NCI-H1092 treated with DMSO at 0.1 percent for 48 hours (cell line): ENCODE measurements at places on chromosomes 11 and 22.
A peak's percentile ranks its signal among the peaks of the same experiment; 100 is the strongest.

DNA sequence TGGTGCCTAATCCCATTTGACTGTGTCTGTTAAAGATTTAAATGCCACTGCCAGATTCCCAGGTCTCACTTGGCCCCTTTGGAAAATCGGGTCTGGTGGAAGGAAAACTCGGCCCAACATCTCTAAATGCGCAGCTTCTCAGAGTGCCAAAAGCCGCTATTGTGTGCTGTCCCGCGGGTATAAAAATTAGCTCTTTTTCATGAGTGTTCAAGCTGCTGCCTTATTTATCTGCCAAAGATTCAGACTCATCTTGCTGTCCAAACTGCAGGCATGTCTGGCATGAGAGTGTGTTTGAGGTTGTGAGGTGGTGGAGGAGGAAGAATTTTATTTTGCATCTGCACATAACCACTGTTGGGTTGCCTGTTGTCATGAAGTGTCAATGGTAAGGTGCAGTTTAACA is 91.4 kb downstream of the NELL1 start:
- DNase-seq, result no peak

DNA sequence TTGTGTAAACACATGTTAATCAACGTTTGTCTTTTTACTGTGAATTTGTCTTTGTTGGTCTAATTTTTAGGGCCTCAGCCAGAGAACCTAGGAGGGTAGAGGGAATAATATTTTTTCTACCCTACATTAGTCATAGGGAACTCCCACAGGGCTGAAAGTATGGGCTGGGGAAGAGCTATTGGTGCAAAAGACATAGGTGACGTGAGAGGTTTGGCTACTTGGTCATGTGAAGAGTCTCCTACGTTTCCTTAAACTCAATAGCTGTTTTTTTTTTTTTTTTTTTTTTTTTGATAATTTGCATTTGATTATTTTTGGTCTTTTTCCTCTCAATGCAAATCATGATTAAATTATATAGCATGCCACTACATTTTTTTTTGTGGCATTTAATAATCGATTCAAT is 15.9 kb upstream of the MMP7 start:
- no peak for DNase-seq

- DNase-seq, result peak; percentile 60
Observed at GRCh38 chr22:38272373-38273134, at the start of gene TMEM184B. Gene TMEM184B, minus strand, starts transcription at chr22:38273010. Its CDS starts 25,049 bp downstream, at chr22:38247961.

DNA sequence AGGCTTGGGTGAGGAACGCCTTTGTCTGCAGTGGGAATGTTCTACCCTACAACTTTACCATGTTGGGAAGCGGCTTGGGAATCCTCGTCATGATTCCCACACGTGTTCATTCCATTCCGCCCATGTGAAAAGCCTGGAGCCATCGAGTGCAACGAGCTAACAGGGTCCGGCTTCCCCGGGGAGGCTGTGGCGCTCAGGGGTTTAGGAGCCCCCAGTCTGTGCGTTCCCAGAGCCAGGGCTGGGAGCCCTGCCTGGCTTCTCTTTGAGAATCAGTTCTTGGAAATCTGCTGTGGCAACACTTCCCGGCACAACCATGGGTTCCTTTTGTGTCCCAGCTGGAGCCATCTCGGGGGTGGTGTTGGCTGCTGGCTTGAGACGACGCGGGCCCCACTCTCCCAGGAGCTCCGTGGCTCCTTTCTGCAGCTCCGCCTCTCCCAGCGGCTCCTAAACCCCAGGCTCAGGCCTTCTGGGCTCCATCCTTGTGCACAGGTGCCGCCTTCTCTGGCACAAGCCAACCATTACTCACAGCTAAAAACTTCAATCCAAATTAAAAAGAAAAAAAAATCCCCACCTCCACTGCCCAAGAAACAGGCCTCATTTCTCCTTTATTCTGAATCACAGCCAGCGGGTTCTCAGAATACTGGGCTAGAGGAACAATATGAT is 18.7 kb upstream of the PPFIA1 start:
- no peak for DNase-seq

GRCh38 chr11:95375886-95376285 is 144.9 kb upstream of the SESN3 start:
- no peak for DNase-seq

- DNase-seq, result no peak
Observed at GRCh38 chr11:20912065-20912821, 242.9 kb downstream of the NELL1 start.

- DNase-seq, result no peak
Observed at GRCh38 chr22:28250036-28250695, 331.1 kb upstream of the PITPNB start.

- DNase-seq, result no peak
Observed at GRCh38 chr11:484616-485015, 22.4 kb downstream of the RNH1 start.

DNA sequence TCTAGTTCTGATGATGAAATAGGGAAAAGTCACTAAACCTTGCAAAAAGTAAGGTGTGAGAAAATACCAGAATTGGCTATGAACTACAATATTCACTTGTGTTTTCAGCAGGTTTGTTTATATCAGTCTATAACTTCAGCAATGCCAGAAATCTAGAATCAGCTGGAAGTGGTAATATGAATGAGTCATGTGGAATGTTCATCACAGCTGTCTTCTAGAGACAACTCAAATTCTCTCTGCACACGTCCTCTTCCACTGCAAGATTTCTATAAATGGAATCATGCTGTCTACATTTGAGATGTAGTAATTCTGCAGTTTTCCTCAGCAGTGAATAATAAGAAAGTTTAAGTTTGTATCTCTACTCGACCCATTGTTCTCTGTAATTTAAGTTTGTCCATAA is 89.9 kb downstream of the OR4A15 start:
- no peak for DNase-seq

GRCh38 chr22:25941365-25941960 is 199.5 kb downstream of the MYO18B start:
- no peak for DNase-seq

DNA sequence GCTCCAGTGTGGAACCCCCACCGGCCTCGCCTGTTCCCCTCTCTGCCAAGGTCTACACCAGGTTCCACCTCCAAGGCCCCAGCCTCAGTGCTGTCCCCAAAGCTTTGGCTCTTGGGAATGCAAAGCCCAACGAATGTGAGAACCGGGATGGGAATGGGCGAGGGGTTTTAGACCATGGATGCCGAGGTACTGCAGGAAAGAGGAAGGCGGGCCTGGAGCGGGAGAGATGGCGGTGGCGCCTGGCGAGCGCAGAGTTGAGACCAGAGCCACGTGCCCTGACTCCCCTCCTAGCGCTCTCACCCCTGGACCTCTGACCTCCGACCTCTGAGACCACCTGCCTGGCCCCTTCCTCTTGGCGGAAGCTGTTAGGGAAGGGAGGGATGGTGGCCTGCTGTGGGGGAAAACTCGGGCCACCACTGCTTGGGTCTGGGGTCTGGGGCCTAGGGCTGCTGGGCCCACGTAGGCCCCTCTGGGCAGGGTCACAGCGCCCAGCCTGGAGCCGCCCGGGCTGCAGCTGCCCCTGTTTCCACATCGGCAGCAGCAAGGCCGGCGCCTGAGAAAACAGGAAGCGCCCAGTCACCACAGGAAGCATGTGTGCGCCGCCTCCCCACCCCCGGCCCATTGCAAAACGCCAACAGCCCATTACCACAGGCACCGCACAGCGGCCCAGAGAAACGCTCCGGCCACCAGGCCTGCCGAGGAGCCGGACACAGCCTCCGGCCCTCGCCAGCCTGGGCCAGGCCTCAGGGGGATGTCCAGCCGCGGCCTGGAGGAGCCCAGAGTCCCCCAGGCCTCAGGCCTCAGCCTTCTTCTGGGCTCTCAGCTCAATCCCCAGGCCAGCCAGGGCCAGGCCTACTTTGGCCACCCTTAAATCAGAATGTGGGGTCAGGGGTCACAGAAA is 13.8 kb upstream of the SLC39A13 start:
- DNase-seq, result no peak

DNA sequence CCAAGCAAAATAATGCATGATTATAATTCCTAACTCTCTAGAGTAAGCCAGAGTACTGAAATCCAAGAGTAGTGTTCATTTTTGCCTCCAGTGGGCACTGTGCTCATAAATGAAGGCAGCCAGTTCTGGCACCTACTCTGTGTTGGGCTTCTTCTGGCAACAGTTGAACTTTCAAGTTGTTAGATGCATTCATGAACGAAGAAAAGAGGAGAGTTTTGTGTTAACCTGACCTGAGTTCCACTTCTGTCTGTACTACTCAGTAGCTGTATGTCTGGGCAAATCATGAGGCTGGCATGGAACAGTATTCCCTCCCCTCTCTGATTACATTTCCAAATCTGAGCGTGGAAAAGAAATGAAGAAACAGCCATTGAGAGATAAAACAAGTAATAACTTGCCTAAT is 20.3 kb upstream of the TENM4 start:
- DNase-seq, result peak; percentile 8

- DNase-seq, result no peak
Observed at GRCh38 chr22:45504373-45505341, 2.0 kb downstream of the FBLN1 start.

DNA sequence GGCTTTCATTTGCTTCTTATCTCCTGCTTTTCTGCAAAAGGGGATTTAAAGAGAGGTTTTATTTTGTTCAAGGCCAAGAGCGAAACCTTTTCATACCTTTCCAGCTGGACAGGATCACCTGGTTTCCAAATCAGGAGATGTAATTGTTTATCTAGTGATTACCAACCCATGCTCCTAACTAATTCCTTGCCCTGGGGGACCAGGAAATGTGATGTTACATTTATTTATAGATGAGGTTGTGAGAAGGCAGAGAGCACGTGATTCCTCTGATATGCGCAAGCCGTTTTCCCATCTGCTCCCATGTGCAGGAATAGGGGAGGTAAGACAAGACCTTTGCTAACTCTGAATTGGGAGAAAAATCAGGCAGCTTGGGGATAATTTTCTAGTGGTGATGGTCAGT is 507.2 kb upstream of the LARGE1 start:
- no peak for DNase-seq

DNA sequence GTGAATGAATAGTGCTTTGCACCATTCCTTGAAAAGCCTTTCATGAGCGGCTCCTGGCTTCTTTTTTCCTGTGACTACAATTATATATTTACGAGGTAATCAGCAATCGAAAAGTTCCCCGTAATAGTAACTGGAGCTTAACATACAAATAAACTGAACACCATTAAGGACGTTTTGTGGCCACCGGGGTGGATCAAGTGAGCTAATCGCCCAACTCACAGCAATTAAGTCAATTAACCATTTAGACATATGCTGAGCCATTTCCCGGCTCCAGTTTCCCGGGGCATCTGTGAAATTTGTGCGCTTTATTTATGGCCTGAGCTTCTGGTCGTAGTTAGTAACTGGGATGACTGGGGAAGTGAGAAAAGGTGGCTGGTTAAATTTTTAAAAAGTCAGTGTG is 465.2 kb downstream of the MIAT start:
- no peak for DNase-seq

DNA sequence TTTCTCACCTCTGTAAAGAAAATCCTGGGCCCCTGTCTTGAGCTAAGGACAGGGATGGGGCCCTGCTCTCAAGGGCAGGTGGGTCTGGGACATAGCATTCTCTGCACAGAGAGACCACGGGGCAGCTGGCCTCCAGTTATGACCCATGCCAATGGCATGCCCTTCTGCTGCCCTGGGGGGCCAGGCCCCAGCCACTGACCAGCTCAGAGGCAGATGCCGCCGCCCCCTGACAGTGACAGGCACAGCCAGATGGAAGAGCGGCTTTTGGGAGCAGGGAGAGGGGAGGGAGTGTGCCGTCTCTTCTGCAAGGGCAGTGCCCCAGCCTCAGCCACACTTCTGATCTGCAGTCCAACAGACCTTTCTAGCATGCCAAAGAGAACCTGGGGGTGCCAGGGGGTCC is 114.8 kb upstream of the NAV2 start:
- no peak for DNase-seq

- DNase-seq, result no peak
Observed at GRCh38 chr11:73565804-73566203, 32.1 kb downstream of the FAM168A start.

DNA sequence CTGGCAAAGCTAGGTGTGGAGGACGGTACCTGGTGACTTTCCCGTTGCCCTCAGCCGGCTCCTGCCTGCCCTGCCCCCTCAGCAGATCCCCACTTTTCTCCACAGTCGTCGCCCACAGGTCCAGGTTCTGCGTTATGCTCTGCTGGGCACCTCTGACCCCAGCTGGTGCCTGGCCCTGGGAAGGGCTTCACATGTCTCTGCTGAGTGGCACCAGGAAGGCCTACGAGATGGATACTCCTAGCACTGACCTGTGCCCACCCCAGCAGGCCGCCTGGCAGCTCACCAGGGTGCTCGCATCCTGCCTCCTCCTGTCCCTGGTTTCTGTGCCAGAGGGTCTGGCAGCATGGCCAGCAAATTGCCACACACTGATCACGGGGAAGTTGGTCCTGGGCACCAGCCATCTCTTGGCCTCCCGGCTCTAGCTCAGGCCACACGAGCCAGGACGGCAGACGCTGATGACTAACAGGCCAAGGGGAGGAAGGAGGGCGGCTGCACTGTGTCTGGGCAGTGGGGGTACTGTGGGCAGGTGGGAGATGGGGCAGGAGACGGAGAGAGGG is 13.8 kb downstream of the CARS1 start:
- DNase-seq, result no peak

- no peak for DNase-seq
Observed at GRCh38 chr22:20853236-20853660, 5.4 kb downstream of the PI4KA start.

- no peak for DNase-seq
Observed at GRCh38 chr22:35892192-35892591, 136.4 kb downstream of the RBFOX2 start.

DNA sequence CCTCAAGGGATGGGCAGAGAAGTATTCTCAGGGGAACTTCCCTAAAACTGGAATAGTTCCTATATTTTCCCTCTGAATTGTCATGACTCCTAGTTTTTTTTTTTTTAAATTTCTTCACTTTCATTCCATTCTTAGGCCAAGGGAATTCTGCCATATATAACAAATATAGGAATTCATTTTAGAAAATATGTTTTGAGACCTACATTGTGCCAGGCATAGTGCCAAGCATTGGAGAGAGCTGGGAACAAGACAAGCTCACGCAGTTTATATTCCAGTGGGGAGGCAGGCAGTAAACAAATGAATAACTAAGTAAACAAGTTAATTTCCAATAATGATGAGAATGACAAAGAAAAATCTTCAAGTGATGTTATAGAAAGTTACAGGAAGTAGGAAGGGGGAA is 2.6 kb upstream of the NPTXR start:
- no peak for DNase-seq

DNA sequence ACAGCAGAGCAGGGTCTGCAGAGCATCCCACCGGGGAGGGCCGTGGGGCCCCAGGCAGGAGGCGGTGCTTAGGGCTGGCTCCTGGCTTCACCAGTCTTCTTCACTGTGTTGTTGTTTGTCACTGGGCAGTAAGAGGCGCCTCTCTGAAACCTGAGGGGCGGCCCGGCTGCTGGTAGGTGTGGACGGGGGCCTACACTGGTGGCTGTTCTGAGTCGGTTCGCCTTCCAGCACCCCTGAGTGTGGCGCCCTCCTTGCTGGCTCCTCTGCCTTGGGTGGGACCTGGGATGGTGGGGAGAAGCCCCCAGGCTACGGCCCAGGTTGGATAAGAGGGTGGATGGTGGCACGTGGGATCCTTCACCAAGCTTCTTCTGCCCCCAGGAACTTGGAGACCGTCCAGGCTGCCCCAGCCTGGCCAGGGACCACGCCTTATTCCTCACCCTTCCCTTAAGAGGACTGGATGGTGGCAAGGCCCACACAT is 10.4 kb upstream of the GRAMD4 start:
- DNase-seq, result no peak
